AG09309 (cell line): ENCODE measurements at places on chromosomes 5 and 9.

DNA sequence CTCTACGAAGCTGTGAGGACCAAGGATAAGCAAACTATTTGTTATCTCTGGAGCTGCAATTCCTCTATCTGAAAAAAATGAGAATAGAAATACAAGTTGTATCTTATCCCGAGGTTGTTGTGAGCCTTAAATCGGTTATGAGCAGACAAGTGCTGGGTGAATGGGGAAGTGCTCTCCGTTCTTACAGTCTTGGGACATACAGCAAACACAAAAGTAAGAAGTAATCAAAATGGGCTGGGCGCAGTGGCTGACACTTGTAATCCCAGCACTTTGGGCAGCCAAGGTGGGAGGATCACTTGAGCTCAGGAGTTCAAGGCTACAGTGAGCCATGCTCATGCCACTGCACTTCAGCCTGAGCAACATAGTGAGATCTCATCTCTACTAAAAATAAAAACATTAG, 31.7 kb downstream of the ITK start:
- DNase-seq: no peak

DNA sequence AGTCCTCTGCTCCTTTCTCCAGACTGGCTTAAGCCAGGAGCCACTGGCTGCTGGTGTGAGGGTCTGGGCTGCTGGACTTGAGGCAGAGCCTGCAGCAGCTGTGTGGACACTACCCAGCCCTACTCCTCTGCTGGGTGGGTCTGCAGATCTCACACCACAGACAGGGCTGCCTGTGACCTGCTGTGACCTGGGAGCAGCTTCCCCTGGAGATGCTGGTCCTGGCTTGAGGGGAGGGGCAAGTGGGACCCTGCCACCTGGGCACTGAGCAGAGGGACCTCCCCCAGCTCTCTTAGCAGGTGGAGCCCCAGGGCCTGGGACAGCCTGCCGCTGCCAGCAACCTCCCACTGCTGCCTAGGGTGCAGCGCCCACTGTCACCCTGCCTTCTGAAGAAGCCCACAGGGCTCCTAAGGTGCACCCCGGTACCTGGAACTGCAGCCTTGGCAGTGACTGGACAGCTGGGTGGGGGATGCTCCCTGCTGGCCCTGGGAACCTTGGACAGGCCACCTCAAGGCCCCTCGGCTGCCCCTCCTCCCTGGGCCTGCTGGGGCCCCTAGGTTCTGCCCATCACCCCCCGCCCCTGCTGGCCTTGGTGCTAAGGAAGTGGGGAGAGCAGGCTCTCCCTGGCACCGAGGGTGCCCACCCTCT, 9.1 kb downstream of the CACFD1 start:
- no peak for DNase-seq

GRCh38 chr5:107564931-107565372, 105.8 kb downstream of the EFNA5 start:
- peak; percentile 23 for DNase-seq

- peak; percentile 10 for DNase-seq
Measured at GRCh38 chr5:106269252-106269843, 1401.4 kb downstream of the EFNA5 start.

DNA sequence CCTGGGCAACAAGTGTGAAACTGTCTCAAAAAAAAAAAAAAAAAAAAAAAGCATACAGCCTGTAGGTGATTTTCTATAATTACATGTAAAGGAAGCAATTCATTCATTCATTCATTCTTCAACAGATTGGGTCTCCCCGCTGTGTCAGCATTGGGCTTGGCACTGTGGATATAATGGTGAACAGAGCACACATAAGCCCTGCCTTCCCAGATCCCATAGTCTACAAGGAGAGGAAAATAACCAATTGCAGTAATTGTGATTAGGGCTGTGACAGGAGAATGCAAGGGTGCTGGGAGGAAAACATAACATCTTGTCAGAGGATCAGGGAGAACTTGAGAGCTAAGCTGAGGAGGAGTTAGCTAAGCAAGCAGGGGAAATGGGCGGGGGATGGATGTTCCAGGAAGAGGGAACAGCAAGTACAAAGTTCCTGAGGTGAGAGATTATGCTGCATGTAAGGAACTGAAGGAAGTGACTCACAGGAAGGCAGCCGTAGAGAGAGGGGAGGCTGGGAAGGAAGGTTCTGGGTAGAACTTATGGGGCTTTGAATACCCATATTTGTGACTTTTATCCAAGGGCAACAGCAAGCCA, 24.0 kb upstream of the KLF9 start:
- DNase-seq: no peak

DNA sequence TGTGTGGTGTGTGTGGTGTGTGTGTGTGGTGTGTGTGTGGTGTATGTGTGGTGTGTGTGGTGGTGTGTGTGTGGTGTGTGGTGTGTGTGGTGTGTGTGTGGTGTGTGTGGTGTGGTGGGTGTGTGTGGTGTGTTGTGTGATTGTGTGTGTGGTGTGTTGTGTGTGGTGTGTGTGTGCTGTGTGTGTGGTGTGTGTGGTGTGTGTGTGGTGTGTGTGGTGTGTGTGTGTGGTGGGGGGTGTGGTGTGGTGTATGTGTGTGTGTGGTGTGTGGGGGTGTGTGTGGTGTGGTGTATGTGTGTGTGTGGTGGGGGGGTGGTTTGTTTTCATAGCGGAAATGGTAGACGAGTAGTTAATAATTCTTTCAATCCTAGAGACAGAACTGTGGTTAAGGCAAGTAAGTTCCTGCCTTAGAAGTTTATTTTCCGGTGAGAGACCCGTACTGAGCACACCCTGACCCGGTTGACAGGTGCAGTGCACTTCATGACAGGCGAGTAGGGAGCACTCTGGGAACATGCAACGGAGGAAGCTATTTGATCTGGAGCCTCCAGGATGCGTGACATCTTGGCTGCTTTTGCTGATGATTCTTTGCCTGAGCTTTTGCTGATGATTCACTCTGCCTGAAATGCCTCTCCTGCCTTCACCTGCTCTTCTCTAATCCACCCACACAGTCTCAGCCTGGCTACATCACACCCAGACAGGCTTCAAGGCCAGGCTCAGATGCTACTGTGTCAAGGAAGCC, 21.7 kb upstream of the FAT2 start:
- DNase-seq: no peak

DNA sequence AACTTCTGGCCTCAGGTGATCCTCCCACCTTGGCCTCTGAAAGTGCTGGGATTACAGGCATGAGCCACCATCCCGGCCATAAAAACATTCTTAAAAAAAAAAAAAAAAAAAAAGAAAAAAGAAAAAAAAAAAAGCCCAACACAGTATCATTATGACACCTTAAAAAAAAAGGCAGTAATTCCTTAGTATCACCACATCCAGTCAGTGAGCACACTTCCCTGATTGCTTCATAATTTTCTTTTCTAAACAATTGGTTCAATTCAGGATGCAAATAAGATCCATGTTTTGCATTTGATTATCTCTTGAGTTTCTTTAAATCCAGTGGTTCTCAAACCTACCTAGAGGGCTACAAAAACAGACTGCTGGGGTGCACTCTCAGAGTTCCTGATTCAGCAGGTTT, 182.5 kb downstream of the CDK5RAP2 start:
- no peak for DNase-seq

- no peak for DNase-seq
Measured at GRCh38 chr5:176894298-176894697, 4.8 kb downstream of the HK3 start.

GRCh38 chr9:122991370-122991830, 42.1 kb upstream of the GPR21 start:
- peak; percentile 81 for DNase-seq

DNA sequence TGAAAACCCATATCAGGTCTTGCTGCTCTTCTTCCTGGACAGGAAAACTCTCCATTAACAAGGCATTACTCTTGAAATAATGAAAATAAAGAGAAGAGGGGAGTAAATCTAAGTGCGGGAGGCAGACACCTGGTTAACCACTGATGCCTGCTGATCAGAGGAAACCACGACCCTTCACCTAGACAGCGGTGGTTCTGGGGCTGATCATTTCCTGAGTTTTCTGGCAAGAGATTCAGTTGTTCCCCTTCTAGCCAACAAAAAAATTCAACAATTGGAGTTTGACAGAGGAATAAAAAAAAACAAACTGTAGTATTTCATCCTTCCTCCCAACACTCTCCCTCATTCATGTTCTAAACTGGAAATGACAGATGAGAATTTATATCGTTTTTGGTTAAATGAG, 3.0 kb downstream of the RLN2 start:
- no peak for DNase-seq

DNA sequence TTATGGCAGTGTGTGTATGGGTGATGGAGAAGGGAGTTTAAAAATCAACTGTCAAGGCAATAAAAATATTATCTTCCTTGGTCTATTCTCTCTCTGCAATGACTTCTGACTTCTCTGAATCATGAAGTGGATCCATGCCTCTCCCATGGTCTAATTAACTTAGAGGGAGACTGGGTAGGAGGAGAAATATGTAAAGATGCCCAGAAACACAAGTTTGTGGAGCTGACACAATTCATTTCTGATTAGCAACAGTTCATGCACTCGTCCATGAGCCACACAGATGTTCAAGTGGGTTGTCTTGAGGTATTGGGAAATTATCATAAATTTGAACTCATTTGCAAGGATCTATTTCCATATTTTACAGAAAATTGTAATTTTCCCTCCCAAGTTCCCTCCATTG, 38.1 kb downstream of the INSYN2B start:
- DNase-seq: peak; percentile 55

DNA sequence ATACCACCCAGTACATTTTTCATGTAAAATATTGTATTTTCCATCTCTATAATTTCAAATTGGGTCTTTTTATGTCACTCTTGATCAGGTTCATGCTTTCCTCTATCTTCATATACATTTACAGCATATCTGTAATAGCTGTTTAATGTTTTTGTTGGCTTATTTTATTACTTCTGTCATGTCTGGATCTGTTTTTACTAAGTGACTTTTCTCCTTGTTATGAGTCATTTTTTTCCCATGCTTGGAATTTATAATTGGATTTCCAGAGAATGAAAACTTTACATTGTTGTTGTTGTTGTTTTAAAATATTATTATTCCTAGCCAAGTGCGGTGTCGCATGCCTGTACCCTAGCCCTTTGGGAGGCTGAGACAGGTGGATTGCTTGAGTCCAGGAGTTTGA, 5.6 kb upstream of the ADAMTS19 start:
- no peak for DNase-seq

- DNase-seq: peak; percentile 49
Measured at GRCh38 chr5:19886123-19886917, 101.7 kb downstream of the CDH18 start.

DNA sequence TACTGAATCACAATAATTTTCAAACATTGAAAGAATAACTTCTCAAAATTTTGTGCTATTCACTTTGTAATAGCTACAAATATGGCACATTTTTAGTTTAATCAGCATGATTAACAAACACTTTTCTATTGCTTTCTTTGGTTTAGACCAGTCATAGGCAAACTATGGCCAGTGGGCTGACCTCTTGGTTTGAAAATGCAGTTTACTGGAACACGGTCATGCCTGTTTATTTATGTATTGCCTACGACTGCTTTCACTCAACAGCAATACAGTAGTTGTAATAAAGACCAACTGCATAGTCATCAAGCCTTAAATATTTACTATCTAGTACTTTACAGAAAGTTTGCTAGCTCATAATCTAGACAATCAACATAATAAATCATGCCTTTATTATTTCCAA, 810.8 kb downstream of the TLE1 start:
- DNase-seq: no peak

GRCh38 chr9:96168882-96169281, 133.1 kb downstream of the HSD17B3 start:
- no peak for DNase-seq

DNA sequence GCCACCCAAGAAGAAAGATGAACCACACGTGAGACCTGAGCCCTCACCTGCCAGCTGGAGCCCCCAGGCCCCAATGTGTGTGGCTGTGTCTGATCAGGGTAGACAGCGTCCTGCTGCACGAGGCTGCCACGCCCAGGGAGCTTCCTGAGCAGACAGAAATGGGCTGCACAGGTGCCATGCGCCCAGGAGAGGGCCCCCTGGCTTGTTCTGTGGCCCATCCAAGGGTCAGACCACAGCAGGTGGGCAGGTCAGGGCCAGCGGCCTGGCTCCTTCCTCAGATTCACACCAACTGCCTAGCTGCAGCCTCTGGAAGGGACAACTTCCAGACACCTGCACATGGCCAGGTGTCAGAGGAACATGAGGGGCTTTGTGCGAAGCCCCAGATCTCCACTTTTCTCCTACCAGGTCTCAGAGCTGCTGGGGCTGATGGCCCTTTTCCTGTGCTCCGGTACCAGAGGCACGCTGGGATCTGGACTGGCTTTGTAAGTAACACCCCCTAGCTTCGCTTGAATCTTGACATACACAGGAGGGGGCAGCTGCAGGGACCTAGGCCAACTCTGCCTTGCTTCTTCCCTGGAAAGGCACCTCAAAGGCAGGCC, 10.8 kb downstream of the SARDH start:
- no peak for DNase-seq

DNA sequence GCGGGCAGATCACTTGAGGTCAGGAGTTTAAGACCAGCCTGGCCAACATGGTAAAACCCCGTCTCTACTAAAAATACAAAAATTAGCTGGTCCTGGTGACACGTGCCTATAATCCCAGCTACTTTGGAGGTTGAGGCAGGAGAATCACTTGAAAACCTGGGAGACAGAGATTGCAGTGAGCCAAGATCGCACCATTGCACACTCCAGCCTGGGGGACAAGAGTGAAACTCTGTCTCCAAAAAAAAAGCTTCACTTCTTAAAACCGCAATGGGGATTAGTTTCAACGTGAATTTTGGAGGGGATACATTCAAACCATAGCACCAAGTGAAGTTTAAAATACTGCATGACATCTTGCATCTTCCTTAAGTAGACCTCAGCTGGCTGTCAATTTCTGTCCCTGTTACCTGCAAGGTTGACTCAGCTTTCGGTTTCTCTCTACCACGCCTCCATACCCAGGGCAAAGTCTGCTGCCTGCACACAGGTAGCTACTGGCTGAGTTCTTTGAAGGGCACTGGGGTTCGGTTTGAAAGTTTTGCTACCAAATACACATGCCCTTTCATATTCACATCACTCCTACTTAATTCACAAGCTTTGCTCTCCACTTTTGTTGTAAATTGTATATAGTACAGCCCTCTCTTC, 69.3 kb downstream of the KIAA1958 start:
- DNase-seq: no peak

GRCh38 chr9:93068956-93069355, 10.5 kb downstream of the SUSD3 start:
- DNase-seq: no peak

DNA sequence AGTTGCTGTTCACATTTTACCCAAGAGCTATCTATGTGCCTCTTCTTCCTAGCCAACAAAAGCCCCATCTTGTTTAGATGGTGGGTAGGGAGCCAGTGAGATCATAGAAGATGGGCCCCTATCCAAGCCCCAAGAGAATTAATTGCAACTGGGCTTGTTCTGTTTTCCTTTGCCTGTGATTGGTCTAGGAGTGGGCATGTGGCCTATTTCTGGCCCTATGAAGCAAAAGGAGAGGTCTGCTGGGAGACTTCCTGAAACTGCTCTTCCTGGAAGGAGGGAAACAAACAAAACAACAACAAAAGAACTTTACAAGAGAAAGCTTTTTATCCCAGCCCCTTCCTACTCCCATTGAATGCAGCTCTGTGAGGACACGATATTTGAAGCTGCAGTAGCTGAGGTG, 32.5 kb upstream of the ALDOB start:
- no peak for DNase-seq

- DNase-seq: no peak
Measured at GRCh38 chr5:119131530-119132304, 60.8 kb downstream of the DMXL1 start.
